Aorta (tissue), 5 donors: ENCODE measurements at places on chromosomes 5 and 9.

DNA sequence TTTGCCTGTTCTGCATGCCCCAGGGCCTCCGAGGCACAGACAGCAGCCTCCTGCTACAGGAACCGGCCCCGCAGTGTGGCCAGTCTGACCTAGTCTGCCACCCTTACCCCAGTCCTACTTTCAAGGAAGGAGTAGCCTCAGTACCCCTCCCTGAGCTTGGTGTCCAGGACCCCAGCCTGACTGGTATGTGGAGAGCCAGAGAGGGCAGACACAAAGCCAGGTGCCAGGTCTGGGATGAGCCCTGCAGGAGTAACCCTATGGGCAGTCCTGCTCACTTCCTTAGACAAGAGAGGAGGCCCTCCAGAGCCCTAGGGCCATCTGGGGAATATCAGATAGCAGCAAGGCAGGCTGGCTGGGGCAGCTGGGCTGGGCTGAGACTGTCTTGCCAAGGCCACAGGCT, 67.8 kb downstream of the NRG2 start:
- no peaks in the 10 kb centered on the region for H3K4me1 ChIP-seq
- H3K27me3 ChIP-seq = no peaks in the 10 kb centered on the region
- H3K36me3 ChIP-seq = no peaks in the 10 kb centered on the region
- H3K27ac ChIP-seq = no peak overlapping the region
- no peak overlapping the region for H3K4me3 ChIP-seq

- H3K4me3 ChIP-seq = no peak overlapping the region
- peaks cover 2% of the 10 kb centered on the region for H3K27me3 ChIP-seq
- H3K36me3 ChIP-seq = no peaks in the 10 kb centered on the region
- no peak overlapping the region for H3K27ac ChIP-seq
- H3K4me1 ChIP-seq = no peaks in the 10 kb centered on the region
Measured at GRCh38 chr5:66617226-66617861, 21.2 kb downstream of the MAST4 start.

DNA sequence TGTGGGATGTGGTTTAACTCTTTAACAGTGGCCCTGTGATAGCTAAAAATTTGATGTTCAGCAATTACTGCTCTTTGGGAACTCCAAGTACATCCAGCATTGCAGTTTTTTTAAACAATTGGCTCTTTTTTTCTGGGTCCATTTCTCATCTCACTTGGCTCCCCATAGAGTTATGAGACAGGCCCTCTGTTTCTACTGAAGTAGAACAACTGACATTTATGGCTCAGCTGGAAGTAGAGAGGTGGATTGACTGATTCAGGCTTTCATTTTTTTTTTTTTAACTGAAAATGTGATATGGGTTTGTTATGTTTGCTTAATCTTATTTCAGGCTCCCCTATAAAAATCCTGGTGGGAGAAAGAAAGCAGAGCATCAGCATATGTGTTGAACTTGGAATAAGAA, 96.6 kb upstream of the CD180 start:
- no peak overlapping the region for H3K27ac ChIP-seq
- H3K27me3 ChIP-seq = no peaks in the 10 kb centered on the region
- no peak for DNase-seq
- H3K4me3 ChIP-seq = no peak overlapping the region
- H3K36me3 ChIP-seq = no peaks in the 10 kb centered on the region

GRCh38 chr5:73999297-73999696, 373.3 kb downstream of the ARHGEF28 start:
- no peak overlapping the region for H3K27ac ChIP-seq
- no peak overlapping the region for H3K4me3 ChIP-seq
- peaks cover 2% of the 10 kb centered on the region for H3K27me3 ChIP-seq
- H3K36me3 ChIP-seq = no peaks in the 10 kb centered on the region
- H3K4me1 ChIP-seq = no peaks in the 10 kb centered on the region

DNA sequence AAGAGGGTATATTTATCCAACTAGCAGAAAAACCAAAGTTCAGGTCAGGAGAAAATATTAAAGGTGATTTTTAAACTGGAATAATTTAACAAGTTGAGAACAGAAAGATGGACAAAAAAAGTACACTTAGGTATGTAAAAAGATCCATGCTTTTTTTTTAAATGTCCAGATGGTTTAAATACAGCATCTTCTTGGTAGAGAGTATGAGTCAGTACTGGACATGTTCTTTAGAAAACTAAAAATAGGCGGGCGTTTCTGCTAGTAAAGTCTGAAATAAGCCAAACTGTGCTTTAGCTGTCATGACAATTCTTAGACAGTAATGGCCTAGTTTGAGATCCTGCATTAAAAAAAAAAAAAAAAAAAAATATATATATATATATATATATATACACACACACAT, 255.9 kb upstream of the ST8SIA4 start:
- no peaks in the 10 kb centered on the region for H3K36me3 ChIP-seq
- no peaks in the 10 kb centered on the region for H3K4me1 ChIP-seq
- H3K27ac ChIP-seq = no peak overlapping the region
- no peaks in the 10 kb centered on the region for H3K27me3 ChIP-seq
- no peak overlapping the region for H3K4me3 ChIP-seq
- no peak for DNase-seq

DNA sequence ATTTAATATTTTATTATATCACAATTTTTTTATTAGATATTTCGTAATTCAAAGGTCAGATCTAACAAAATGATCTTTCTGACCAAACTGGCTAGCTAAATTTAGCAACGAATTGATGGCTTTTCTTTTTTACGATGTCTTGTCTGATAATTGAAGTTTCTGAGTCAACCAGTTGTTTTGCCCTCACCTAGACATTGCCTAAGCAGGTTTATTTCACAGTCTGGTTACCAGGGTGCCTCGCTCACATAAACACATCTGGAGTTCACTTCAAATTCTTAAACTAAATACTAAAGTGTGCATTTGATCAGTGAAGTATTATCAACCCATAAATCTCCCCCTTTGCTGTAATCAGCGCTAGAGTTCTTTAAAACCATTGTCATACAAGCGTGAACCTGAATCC, 448.3 kb downstream of the TLE4 start:
- no peak overlapping the region for H3K27ac ChIP-seq
- no peaks in the 10 kb centered on the region for H3K4me1 ChIP-seq
- DNase-seq = no peak
- no peaks in the 10 kb centered on the region for H3K36me3 ChIP-seq
- no peak overlapping the region for H3K4me3 ChIP-seq

DNA sequence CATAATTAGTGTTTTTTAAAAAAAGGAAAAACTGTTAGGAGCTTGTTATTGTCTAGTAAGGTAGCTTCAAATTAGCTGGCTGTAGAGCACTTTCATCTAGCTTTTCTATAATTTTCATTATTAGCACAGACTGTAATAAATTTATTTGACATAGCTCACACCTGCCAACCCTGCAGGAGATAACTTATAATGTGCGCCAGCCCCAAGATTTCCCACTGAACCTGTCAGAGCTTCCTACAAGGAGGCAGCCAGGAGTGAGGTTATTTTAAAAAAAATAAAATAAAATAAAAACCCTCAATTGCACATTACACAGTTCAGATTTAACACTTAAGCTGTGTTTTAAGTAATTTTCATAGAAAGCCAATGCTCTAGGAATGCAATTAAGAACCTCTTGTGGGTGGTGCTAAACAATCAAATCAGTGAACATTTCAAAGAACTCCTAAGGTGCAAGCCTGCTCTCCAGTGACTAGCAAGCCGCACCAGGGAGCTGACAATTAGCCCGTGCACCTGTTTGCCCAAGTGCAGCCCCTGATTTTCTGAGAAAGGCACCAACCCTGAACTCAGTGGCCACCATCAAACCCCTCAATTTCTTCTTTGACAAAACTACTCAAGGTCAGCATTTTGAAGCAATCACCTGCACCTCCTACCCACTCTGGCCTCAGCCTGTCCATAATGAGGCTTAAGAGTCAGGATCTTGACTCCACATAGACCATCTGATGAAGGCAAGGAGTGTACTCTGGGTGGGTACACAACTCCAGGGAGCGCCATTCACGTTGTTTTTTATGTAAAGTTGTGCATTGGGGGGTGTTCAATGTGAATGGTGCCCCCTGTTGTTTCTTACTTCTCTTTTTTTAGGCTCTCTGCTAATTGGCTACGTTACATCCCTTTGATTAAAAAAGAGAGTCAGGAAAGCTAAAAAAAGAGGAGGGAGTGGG, 385.3 kb upstream of the WWC1 start:
- no peaks in the 10 kb centered on the region for H3K4me1 ChIP-seq
- H3K36me3 ChIP-seq = no peaks in the 10 kb centered on the region
- no peak overlapping the region for H3K4me3 ChIP-seq

DNA sequence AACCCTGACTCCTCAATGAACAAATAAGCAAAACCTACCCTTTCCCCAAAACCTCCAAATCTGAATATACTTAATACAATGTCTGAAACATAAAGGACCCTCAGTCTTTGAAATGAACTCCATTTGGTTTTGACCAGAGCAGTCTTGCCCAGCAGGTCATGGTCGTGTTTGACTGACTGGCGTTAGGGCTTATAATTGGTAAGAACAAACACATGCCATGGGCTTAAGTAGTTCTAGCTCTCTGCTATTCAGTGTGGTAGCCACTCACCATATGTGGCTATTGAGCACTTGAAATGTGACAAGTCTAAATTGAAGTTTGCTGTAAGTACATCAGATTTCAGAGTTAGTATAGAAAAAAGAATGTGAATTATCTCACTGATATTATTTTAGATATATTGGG, 42.1 kb downstream of the LRRTM2 start:
- no peak overlapping the region for H3K4me3 ChIP-seq
- H3K27ac ChIP-seq = no peak overlapping the region
- H3K4me1 ChIP-seq = peaks cover 1% of the 10 kb centered on the region
- H3K36me3 ChIP-seq = peaks cover 3% of the 10 kb centered on the region

DNA sequence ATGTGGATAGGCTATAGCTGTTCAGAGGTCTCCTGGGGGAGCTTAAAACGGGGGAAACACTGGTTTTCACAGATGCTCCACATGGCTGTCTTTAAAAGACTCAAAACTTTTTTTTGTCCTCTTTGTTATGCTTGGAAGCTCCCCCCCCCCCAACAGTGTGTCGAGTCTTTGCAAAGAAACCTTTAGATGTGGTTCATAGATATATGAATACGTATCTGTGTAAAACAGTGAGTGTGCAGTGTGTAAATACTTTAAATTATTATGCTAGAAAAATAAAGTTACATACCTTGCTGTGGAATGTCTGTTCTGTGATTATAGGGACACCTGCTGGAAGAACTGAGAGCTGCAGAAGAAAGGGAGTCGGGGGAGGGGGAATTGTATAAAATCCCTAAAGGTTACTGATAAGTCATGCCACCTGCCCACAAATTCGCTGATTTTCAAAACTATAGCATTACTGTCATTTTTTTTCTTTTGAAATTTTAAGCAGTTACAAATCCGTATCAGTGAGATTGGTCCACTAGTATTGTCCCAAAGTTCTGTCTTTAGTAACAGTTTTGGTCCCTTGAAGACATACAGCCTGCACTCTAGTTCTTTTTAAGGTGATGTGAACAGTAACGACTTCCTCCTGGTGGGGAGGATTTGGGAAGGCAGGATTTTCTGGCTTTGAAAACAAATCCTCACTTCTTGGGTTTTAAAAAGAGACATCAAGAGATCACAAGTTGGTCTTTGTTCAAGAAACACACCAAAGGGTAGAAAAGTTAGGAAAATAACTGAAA, 22.9 kb downstream of the RGMB start:
- no peak overlapping the region for H3K27ac ChIP-seq
- H3K4me3 ChIP-seq = no peak overlapping the region
- H3K36me3 ChIP-seq = peaks cover 5% of the 10 kb centered on the region
- no peak for DNase-seq
- H3K4me1 ChIP-seq = no peaks in the 10 kb centered on the region

DNA sequence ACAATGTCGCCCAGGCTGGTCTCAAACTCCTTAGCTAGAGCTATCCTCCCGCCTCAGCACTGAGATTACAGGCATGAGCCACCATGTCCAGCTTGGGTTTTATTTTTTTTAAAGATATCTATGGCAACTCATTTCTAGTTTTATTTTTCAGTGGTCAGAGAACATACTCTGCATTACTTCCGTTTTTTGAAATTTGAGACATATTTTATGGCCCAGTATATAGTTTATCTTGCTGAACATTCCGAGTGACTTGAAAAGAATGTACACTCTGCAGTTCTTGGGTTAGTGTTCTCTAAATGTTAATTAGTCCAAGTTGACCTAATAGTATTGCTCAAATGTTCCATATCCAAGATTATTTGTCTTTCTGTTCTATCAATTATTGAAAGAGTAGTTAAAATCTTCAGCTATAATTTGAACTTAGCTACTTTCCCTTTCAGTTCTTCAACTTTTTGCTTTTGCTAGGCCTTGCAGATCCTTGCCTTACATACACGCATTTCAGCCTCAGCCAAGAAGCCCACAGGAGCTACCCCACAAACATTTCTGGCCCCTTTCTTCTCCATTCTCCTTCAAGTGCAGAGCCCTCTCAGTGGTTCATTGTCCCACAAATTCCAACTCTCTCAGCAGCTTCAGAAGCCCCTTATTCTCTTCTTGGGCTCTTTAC, 22.3 kb upstream of the SNAPC3 start:
- no peaks in the 10 kb centered on the region for H3K36me3 ChIP-seq
- H3K4me1 ChIP-seq = peaks cover 2% of the 10 kb centered on the region

DNA sequence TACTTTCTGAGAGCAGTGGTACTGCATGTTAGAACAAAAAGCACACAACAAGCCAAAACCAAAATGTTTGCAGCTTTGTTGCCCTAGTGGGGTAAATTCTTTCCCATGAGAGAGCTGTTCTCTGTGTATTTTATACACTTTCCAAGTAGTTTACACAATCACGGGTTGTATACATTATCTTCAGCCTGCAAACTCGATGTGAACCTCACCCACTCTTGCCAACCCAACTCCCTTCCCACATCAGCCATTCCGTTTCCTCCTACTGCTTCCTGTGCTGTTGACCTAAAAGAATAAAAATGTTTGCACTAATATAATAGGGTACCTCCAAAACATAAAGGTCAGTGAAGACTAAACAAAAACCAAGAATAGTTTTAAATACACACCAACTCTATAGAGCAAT, 47.0 kb downstream of the IQGAP2 start:
- H3K36me3 ChIP-seq = no peaks in the 10 kb centered on the region
- H3K4me1 ChIP-seq = no peaks in the 10 kb centered on the region
- H3K4me3 ChIP-seq = no peak overlapping the region
- DNase-seq = no peak
- no peaks in the 10 kb centered on the region for H3K27me3 ChIP-seq
- H3K27ac ChIP-seq = no peak overlapping the region

- no peak overlapping the region for H3K27ac ChIP-seq
- H3K36me3 ChIP-seq = no peaks in the 10 kb centered on the region
- no peaks in the 10 kb centered on the region for H3K27me3 ChIP-seq
- DNase-seq = no peak
- H3K4me1 ChIP-seq = no peaks in the 10 kb centered on the region
- no peak overlapping the region for H3K4me3 ChIP-seq
Measured at GRCh38 chr5:50958852-50959457, 292.5 kb downstream of the PARP8 start.
